ENCODE measurements at places on chromosomes 1 and 21.

- no peak for DNase-seq
Measured at GRCh38 chr1:202076050-202076511, 46.6 kb upstream of the GPR37L1 start.

DNA sequence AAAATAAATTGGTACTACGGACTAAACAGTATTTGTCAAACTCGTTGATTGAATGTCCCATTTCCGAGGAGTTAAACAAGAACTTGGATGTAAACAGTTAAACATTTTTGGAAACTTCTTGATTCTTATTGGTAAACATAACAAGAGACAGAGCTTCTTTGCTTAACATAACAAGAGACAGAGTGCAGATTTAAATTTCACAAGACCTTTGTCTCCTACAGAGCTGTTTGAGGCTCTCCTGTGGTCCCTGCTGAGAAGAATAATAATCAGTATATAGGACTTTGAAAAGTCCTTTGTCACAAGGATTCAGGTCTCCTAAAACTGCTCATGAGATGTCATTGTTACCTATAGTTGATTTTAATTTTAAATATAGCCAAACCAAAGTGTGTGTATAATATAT, 170.6 kb upstream of the C21orf91 start:
- no peak for DNase-seq

GRCh38 chr1:212478467-212479025, 45.8 kb downstream of the NENF start:
- no peak for DNase-seq

- no peak for DNase-seq
Measured at GRCh38 chr1:48338257-48338656, 115.7 kb downstream of the SLC5A9 start.

- DNase-seq, result no peak
Measured at GRCh38 chr1:44999232-44999631, 11.9 kb downstream of the HECTD3 start.

- no peak for DNase-seq
Measured at GRCh38 chr1:167964646-167965045, 27.8 kb upstream of the MPC2 start.

DNA sequence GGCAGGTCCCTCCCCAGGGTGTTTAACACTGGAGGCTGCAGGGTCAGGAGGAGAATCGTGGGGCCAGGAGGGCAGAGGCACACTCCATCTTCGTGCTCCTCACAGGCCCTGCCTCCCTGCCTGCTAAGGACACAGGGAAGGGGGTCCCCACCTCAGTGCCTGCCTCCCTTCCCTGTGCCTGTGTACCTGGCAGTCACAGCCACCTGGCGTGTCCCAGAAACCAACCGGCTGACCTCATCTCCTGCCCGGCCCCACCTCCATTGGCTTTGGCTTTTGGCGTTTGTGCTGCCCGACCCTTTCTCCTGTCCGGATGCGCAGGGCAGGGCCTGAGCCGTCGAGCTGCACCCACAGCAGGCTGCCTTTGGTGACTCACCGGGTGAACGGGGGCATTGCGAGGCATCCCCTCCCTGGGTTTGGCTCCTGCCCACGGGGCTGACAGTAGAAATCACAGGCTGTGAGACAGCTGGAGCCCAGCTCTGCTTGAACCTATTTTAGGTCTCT, 623 bp upstream of the BGLAP start:
- DNase-seq, result no peak

DNA sequence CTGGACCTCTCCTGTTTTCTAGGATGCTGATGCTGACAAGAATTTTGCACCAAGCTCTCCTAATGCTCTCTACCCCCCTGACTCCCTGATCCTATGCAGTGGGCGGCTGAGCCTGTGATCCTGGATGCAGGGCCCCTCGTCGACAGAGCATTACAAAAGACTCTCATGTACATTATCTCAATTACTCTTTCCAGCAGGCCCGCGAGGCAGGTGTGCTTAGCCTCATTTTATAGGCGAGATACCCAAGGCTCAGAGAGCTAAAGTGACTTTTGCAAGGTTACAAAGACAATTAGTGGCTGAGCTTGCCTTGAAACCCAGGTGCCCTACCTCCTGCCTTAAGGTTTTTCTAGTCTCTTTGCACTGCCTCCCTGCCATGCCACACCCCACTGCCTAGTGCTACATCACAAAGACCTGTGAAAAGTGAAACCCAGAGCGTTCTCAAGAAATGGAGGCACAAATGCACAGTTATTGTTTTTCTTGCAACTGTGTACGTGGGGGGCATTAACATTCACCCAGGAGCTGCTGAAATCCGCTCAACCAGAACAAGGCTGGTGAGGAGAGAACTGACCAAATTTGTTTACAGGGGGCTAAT, 10.0 kb upstream of the C8A start:
- DNase-seq, result no peak

DNA sequence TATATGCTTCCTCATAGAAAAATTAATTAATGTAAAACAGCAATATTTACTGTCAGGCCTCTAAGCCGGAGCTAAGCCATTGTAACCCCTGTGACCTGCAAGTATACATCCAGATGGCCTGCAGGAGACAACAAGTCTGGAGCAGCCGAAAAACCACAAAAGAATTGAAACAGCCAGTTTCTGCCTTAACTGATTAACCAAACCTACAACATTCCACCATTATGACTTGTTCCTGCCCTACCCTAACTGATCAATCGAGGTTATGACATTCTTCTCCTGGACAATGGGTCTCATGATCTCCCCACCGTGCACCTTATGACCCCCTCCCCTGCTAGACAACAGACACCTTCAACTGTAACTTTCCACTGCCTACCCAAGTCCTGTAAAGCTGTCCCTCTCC, 205.8 kb upstream of the DUSP10 start:
- no peak for DNase-seq

DNA sequence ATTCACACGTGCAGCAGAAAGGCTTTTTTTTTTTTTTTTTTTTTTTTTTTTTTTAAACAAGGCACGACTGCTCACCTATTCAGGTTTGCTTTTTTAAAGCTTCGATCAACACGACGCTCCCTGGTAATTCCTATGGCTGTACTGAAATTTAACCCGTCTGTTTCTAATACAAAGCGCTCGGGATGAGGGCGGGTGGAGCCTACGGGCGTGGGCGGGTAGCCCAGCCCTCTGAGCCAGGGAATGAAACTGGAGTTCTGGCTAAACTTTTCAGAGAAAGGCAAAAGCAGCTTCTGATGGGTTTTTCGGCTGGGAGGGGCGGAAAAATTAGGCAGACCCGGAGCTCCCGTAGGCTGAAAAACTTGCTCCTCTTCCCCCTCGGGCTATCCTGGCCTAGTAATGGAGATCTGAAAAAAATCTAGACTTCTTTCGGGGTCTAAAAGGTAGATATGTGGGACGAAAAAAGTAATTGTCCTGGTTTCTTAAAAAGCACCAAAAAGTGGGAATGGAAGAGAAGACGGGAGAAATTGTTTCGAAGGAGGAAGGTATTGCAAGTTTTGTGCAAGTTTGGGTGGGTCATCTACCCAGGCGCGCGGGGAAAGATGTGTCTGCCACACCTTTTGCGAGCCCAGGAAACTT, 7.4 kb downstream of the NR5A2 start:
- no peak for DNase-seq

DNA sequence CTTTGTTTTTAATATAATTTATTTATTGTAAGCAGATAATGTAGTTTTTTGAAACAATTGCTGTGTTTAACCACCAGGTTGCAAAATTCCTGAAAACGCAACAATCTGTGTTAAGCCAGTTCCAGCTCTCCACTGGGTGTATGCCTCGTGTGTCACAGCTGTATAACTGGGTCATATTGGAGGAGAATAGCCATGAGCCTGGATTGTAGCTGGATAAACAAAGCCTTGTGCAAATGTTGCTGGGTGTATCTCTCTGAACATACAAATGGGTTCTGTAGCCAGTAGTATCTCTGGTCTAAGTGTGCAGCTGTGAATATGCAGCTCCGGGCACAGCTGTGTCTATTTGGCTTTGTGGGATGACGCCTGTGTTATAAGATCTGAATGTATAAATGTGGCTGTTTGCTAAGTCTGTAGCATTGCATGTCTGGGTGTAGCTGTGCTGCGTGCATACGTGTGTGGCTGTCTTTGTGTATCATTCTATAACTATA, 2.8 kb downstream of the TCEA3 start:
- no peak for DNase-seq

- no peak for DNase-seq
Measured at GRCh38 chr1:61253059-61253735, 170.8 kb downstream of the NFIA start.

DNA sequence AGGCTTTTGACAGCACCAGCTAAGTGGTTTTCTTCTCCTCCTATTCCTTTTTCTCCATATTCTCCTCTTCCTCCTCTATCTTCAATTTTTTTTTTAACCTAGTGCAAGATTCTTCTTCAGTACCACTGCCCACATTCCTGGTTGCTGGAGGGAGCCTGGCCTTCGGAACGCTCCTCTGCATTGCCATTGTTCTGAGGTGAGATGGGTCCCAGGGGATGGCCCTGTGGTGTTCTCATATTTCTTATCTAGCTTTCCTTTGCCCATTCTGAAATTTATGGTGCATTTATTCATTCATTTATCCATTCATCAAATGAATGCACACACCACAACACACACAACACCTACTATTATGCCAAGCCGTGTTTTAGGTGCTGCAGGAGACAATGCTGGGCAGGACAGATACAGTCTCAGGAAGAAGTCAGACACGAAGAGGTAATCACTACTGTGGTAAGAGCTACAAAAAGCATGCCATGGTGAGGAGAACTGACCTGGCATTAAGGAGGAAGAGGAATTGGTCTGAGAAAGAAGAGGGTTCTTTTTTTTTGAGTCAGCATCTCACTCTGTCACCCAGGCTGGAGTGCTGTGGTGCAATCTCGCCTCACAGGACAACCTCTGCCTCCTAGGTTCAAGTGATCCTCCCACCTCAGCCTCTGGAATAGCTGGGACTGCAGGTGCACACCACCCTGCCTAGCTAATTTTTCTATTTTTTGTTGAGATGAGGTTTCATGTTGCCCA, 47.5 kb upstream of the TDRD10 start:
- DNase-seq, result no peak

DNA sequence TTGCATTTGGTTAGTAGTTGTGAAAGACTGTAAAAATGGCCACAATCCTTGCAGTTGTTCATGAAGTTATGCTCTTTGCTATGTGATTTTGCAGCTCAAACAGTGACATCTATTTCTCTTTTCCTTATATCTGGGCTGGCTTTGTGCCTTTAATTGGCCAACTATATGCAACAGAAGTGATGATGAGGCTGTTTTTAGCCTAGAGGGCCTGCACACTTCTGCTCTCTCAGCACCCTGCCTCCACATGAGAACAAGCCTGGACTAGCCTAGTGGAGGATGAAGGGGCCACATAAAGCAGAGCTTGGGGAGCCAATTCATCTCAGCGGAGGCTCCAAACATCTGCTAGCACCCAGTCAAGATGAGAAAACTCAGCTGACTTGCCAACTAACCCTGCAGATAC, 339.8 kb downstream of the OMA1 start:
- no peak for DNase-seq

- no peak for DNase-seq
Measured at GRCh38 chr21:46092811-46093667, 4.9 kb upstream of the COL6A2 start.

DNA sequence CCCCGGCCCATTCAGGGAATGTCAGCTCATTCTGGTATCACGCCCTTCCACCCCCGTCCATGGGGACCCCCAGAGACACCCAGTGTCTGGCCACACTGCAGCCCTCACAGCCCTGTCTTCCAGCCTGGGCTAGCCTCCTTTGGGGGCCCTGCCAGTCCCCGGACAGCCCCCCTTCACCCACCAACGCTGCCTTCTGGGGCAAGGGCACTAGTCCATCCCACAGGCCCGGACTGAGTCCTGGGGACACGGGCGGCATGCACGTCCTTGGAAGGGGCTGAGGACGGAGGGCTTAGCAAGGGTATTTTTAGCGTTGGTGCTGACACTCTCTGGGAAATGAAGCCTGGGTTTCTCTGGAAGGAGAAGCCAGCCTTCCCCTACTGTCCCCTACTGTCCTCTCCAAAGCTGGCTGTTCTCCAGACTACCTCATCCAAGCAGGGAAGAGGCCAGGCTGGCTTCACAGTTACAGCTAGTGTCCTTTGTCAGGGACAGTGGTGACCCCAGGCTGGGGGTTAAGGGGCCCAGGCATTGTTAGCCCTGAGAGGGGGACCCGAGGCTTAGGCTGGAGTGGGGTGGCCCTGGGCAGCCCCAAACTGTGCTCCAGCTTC, 39.5 kb downstream of the COQ8A start:
- no peak for DNase-seq

GRCh38 chr1:201383647-201384405, 6.3 kb upstream of the TNNT2 start:
- DNase-seq, result no peak

GRCh38 chr21:37877888-37878684, 38.2 kb downstream of the KCNJ6 start:
- no peak for DNase-seq

GRCh38 chr1:58919226-58919958, 135.5 kb upstream of the JUN start:
- no peak for DNase-seq

DNA sequence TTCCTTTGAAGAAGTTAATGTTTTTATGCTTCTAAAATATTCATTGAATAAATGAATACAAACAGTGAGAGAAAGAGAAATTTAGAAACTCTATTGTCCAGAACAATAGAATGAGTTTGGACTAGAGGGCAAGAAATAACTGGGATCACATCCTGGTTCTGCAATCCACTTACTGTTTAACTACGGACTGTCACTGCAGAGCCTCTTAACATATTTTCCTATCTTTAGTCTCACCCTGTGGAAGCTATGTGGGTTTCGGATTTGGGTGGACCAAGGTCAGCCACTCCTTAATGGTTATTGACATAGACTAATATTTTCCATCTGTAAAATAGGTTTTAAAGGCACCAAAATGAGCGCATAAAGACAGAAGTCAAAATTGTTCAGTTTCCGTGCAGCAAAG, 116.6 kb downstream of the UBE2U start:
- DNase-seq, result no peak

- DNase-seq, result no peak
Measured at GRCh38 chr1:204711103-204711946, 25.8 kb upstream of the LRRN2 start.

GRCh38 chr1:245054507-245055270, 100.1 kb upstream of the KIF26B start:
- no peak for DNase-seq

DNA sequence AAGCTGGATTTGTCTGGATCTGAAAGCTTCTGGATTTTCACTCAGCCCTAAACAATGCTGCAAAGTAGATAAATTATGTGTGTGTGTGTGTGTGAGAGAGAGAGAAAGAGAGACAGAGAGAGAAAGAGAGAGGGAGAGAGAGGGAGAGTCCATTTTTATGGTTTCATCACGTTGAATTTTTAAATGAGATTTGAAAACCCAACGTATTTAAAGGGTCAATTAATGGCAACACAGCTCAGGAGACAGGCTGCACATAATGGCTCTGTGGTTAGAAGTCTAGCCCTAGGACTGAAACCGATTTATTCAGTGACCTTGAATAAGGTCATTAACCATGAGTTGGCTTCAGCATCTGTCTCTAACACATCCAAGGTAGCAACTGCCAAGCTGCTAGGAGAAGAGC, 35.3 kb upstream of the FMN2 start:
- DNase-seq, result no peak

GRCh38 chr1:202577381-202577780, 132.9 kb downstream of the SYT2 start:
- no peak for DNase-seq

All from stimulated activated CD4-positive, alpha-beta T cell treated with anti-CD3 and anti-CD28 coated beads, Interleukin-1b, Interleukin-23, amount 100 ng/mL, for 24 hours (primary cell).